Mucosa of gallbladder (tissue), 1 donor: ENCODE measurements at places on chromosomes 1 and 21. TPM values are rescaled to one million over a fixed set of nuclear protein-coding genes. Genes with fewer than 3 reads are reported as not detected.

- DNase-seq = no peak
These were observed 25.1 kb downstream of the AK4 start for GRCh38 chr1:65172936-65173690.

- no peak for DNase-seq
These were observed 2.1 kb downstream of the DHDDS start for GRCh38 chr1:26434161-26434752.

GRCh38 chr1:156673387-156674121, 3.7 kb downstream of the NES start:
- DNase-seq = no peak

DNA sequence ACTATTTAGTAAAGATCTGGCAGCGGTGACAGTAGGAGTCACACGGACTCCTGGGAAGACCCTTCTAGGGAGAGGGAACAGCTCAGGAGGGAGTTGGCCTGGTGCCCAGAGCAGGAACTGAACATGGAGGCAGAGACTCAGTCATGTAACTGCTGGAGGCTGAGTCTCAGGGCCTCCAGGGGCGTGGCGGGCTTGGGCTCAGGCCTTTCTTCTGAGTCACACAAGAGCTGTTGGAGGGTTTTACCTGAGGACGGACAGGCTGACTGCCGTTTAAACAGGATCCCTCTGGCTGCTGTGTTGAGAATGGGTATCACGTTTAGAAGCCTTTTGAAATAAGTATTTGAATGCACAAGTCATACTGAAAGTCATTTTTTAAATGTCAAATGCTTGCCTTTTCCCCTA, 7.2 kb upstream of the ETS2 start:
- DNase-seq = peak; percentile 60

- no peak for DNase-seq
These were observed 33.8 kb downstream of the PEX14 start for GRCh38 chr1:10508511-10508951.

- no peak for DNase-seq
These were observed 57.1 kb upstream of the TBX15 start for GRCh38 chr1:119045096-119045746.

CELA3A gene
- total RNA-seq = 25.1 TPM

KCTD3 gene
- 55.7 TPM for total RNA-seq
